ENCODE measurements at places on chromosomes 2 and 18.
A peak's percentile ranks its signal among the peaks of the same experiment; 100 is the strongest.

DNA sequence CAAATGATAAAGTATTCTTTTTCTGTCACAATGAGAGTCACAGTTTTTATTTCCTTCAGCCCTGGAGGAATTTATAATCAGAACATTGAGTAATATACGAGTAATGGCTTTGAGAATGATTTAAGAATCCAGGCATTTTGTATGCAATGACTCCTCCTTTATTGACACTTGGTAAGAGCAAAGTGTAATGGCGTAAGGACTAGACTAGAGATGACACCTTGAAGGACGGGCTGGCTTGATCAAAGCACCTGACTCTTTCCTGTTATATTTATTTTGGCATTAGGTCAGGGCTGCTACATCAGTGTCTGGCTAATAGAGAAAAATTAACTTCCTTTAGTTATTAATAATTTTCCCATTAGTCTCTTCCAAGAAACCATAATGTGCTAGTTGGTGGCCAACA lies 482.4 kb upstream of the GCFC2 start:
- no peak for DNase-seq

- DNase-seq: peak; percentile 8
Observed at GRCh38 chr2:219171231-219171651, 1.4 kb upstream of the SLC23A3 start.

DNA sequence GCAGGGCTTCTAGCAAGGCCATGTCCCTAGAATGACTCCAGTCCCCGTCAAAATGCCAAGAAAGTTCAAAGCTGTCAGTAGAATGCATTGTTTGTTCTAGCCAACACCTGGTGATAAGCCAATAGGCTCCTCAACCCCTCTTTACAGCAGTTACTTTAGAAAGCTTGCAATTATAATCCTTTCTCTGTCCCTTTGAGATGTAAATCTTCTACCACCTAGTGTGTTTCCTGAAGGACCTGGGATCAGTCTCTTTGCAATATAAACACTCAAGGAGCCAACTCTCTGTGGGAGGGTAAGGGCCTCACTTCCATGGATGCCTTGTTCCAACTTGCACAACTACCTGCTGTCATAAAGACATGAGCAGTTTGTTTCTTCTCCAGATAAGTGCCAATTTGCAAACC lies 301.8 kb downstream of the NBAS start:
- no peak for DNase-seq

GRCh38 chr2:70767699-70768589 lies at the start of gene ADD2:
TSS of gene ADD2 (minus strand) at chr2:70768200. CDS start at chr2:70706408, 61,792 bp downstream.
- no peak for DNase-seq

DNA sequence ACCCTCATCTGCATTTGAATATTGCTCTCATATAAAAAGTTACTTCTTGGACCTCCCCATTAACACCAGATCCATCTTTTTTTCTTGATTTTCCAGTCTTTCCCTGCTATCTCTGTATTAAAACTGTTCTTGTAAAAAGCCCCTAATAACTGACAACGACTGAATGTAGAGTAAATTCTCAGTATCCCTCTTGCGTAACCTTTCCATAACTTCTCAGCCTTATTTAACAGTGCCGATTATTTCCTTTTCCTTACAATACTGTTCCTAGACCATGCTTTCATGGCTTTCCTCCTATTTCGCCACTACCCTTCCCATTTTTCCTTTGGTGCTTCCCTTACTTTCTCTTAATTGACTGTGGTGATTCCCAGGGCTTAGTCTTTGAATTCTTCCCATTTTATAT lies 348.9 kb upstream of the DSEL start:
- no peak for DNase-seq

DNA sequence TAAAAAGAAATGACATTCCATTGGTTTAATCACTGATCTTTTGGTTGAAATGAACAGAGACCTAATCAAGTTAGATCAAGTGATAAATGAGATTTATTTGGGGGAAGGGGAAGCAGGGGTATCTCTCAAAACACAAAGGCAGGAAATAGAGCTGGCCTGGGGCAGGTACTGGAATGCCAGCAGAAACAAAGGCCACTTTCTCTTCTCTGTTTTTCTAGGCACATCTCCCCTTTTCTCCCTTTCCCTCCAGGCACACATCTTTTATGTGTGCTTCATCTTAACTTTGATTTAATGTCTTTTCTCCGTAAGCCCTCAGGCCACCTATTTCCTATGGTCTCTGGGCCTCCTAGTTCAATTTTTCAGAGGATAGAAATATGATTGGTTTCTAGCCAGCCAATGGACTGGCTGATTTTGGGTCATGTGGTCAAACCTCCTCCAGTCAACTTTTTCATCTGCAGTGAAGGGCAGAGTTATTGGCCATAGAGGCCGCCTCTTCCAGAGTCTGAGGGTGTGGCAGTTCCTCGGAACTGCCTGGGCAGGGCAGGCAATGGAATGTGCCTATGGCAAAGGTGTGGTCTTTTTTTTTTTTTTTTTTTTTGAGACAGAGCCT lies 58.9 kb upstream of the FAM136A start:
- DNase-seq: no peak

DNA sequence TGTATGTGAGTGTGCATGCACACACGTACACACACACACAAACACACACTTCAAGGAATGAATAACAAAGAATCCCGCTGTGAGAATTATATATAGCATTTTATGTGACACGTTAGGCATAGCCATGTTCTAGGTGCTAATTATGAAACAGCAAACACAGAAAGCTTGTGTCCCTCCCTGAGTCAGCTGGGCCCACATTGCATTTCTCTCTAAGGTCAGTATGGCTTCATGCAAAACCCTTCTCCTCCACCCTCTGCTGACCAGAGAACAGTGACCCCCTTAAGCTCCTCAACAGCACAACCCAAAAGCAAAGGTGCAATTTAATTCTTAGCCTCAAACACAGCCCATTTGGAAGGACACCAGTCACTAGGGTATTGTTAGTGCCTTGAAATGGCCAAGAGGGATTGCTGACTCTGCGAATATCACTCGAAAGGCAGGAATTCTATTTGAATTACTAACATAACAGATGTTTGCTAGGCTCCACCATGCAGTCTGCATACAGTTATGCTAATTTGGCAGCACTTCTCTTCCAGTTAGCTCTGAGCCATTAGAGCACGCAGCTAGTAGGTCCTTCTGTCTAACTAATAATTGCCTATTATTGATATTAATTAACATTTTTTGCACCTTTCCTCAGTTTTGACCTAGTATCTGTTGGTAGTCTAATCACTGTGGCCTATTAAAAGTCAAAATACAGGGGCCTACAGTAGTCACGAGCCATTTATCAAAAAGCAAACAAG lies 149.0 kb downstream of the LNPK start:
- no peak for DNase-seq

GRCh38 chr18:42534313-42534712 lies 579.3 kb downstream of the PIK3C3 start:
- no peak for DNase-seq

- DNase-seq: no peak
Observed at GRCh38 chr2:149365931-149366583, 35.7 kb downstream of the LYPD6 start.

GRCh38 chr18:53093636-53094035 lies 753.6 kb downstream of the DCC start:
- DNase-seq: no peak
